Stimulated activated CD8-positive, alpha-beta memory T cell treated with anti-CD3 and anti-CD28 coated beads, Interleukin-4, amount 100 ng/mL, for 24 hours (primary cell): ENCODE measurements at places on chromosomes 4 and X.

DNA sequence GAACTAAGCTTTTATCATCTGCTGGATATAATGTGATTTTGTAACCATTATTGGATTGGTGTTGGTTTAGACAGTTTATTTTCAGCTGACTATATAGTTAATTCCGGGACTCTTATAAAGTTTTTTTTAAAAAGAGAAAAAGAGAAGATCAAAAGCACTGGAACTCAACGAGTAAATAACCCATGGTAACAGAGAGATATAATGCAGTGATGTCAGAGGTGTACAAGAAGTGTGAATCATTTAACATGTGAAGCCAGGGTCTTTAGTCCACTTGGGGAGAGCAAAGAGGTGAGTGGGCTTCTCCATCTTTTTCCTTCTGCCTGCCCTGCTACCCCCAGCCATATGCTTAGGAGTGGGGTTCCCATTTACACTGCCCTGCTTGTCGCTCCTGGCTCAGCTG is 3.2 kb downstream of the TMEM165 start:
- DNase-seq, result no peak

- DNase-seq, result no peak
Observed at GRCh38 chr4:75634951-75635350, 4.6 kb upstream of the CDKL2 start.

DNA sequence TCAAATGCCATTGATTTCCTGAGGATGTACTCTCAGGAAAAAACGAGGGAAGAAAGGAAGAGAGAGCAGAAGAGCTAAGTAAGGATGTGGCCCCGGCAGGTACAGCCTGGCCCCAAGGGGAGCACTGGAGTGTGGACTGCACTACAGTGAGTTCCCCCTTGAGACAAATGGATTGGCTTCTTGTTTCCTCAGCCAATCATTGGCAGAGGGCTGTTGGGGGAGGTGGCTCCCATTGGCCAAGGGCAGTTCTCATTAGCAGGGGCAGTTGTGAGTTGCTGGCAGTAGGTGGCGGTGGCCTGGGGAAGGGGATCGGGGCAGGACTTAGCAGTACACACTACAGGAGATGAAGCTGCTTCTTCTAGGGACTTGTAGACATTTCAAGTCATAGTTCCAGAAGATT is 24.1 kb upstream of the OCIAD2 start:
- no peak for DNase-seq

DNA sequence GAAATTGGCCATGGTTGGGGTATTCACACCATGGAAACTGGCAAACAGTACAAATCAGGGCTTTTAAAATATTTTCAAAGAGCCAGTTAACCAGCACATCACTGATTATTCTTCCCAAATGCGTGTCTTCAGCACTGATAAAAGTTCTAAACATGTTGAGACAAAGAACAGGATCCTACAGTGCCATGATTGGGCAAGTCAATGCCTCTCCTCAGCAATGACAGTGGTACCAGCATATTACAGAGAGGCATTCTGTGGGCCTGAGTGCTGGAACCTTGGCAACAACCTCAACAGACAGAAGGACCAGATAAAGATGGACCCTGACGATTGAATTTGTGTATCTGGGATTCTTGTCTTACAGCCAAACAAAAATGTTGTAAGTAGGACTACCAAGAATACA is 108.9 kb downstream of the EFHC2 start:
- DNase-seq, result no peak

GRCh38 chr4:178196751-178197374 is 754.6 kb upstream of the AGA start:
- no peak for DNase-seq

- DNase-seq, result no peak
Observed at GRCh38 chrX:132258509-132258908, 39.3 kb upstream of the RAP2C start.

DNA sequence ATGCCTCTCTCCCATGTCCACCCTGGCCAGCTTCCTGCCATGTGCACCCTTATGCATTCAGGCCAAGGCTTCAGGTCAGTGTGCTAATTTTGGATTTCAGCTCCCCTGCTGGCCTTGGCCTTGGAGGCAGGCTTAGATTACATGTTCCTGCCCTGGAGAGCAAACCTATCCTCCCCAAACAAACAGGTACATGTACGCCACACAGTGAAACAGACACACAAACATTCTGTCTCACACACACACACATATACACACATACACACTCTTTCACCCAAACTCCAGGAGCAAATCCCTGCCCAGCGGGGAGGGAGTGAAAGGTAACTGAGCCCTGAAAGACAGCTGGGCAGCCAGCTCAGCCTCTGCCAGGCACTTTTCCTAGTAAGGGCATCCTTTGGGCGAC is 62.7 kb upstream of the ARHGAP36 start:
- DNase-seq, result no peak

- no peak for DNase-seq
Observed at GRCh38 chr4:180557348-180557747, 1685.9 kb upstream of the TENM3 start.

GRCh38 chrX:123157586-123157985 is 26.5 kb upstream of the GRIA3 start:
- no peak for DNase-seq

DNA sequence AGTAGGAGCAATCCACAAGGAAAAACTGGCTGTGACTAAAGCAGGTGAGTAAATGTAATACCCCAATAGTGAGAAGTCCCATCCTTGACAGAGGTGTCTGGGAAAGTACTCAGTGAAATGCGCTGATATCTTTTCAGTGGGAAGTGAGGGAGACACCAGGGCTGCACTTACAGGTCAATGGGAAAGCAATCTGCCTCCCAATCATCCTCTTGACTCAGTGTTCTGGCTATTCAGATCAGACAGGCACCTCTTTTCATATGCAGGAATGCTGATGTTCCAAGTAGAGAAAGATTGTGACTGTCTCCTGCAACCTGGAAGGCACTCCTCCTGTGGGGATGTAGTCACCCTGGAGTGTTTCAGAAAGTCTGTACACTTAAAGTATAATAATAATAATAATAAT is 39.9 kb upstream of the SPIN2A start:
- no peak for DNase-seq

DNA sequence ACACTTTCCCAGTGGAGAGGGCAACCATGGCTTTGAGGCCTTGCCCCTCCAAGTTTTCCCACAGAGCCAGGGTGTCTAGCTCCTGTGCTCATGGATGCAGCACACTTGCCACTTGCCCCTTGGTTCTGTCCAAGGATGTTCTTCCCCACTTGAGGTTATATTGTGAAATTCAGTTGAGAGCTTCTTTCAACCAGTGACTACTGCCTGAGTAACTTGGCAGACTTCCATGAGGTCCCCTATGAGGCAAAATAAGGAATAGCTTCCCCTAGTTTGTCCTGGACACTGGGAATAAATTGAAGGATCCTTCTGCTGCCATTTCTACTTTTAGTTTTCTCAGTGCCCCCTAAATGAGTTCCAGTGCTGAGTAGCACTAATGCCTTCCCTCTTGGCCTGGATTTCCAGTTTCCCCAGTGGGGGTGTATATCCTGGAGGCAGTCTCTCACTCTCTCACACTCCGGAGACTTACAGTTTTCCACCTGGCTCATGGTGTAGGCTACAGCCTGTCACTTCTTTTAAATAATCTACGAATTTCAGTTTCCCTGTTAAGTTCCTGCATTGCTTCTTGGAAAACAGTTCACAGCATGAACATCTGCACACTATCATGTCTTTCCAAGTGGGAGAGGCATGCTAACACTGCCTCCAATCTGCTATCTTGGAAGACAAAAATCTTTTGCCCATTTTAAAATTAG is 36.4 kb upstream of the ADH4 start:
- DNase-seq, result no peak

DNA sequence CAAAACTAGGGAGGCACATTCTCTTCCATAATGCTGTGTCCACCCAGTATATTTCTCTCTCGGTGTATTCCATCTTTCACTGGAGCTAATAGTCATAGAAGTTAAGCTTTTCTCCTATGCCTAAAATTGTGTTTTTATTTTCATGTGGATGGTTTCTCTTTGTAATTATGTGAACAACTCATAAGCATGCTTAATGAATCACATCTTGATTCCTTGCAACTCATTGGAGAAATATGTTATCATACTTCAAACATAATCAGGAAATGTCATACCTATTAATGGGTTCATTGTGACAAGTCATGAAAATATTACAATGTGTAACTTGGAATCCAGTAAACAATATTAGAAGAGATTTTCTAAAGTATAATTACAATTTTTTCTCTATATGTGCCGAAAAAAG is 186.3 kb downstream of the SLC7A11 start:
- DNase-seq, result no peak

DNA sequence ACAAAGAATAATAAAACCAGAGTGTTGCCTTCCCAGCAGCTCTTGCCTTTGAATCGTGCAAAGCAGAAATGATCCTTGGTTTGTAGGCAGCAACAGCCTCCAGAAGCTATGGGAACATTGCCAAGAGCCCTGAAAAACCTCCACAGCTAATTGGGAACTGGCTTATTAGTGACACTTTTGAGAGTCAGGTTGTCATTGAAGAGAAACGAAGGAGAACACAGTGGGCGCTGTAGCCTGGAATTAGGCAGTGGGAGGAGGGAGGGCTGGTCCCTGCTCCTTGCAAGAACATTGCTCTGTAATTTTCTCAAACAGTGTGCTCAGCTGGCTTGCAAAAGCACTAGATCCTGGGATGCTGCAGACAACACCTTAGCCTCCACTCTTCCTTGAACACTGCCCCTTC is 331.5 kb upstream of the EMCN start:
- no peak for DNase-seq

GRCh38 chr4:56863441-56864139 is 42.1 kb upstream of the SPINK2 start:
- DNase-seq, result no peak

GRCh38 chrX:25941087-25941486 is 197.1 kb upstream of the MAGEB18 start:
- no peak for DNase-seq

GRCh38 chr4:71941001-71941400 is 90.8 kb upstream of the NPFFR2 start:
- no peak for DNase-seq

DNA sequence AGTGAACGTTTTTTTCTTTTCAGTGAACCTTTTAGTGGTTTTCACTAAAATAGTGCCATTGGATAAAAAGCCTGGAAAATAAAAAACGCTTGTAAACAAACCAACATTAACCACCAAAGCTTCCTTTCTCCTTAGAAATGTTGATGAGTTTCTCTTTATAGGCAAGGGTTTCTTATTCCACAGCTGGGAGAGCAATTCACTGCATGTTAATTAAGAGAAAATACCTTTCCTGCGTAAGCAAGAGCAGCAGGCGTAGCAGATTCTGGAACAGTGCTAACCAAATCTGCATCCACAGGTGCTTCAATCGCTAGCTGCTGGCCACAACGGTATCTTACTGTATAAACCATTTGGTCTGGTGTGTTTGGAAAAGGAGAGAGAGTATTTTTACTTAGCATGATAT is 13.3 kb upstream of the AASDH start:
- DNase-seq, result no peak

GRCh38 chr4:6728320-6729029 is 12.5 kb downstream of the BLOC1S4 start:
- DNase-seq, result no peak
